ENCODE measurements at places on chromosomes 12 and 14. TPM values are rescaled to one million over a fixed set of nuclear protein-coding genes. Genes with fewer than 3 reads are reported as not detected.

DNA sequence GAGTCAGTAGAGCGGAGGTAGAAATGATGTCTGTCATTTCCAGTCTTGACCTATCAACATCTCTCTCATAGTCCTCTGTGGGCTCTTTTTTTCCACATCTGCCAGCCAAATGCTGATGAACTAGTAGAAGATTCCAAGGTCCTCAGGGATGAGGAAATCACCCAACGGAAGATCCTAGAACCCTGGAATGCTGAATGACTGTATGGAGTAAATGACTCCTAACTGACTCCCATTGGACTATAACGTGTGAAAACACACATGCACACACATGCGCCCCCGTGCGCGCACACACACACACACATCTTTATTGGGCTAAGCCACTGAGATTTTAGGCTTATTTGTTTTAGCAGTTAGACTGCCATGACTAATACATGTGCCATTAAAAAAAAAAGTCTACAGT lies 159.2 kb downstream of the MYRFL start:
- H3K4me1 ChIP-seq = no peaks in the 10 kb centered on the region
- peaks cover 4% of the 10 kb centered on the region for H3K36me3 ChIP-seq
- H3K27me3 ChIP-seq = no peaks in the 10 kb centered on the region

Gene BICDL1
- 23.1 TPM for total RNA-seq

Gene EIF2B2
- total RNA-seq = 50.7 TPM

DNA sequence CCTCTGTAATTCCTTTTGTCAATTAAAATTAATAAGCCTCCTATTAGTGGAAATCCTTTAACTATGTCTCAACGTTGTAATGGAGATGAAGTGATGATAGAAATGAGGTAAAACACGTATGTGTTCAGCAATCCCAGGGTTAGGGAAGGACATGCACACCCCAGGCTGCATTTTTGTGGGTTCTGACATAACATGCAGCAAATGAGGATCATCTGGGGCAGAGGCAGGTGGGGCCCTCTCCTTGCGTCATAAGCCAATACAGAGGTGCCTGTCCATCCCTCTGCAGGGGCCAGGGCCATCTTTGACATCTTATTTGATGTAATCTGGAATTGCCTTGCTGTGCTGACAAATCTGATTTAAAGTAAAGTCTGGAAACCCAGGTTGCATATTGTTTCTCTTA lies 73.2 kb downstream of the MYRFL start:
- no peak overlapping the region for H3K4me3 ChIP-seq
- H3K36me3 ChIP-seq = no peaks in the 10 kb centered on the region
- no peak for DNase-seq
- peaks cover 69% of the 10 kb centered on the region for H3K4me1 ChIP-seq
- no peaks in the 10 kb centered on the region for H3K27me3 ChIP-seq
- peak overlapping the region; percentile 32 for H3K27ac ChIP-seq

DNA sequence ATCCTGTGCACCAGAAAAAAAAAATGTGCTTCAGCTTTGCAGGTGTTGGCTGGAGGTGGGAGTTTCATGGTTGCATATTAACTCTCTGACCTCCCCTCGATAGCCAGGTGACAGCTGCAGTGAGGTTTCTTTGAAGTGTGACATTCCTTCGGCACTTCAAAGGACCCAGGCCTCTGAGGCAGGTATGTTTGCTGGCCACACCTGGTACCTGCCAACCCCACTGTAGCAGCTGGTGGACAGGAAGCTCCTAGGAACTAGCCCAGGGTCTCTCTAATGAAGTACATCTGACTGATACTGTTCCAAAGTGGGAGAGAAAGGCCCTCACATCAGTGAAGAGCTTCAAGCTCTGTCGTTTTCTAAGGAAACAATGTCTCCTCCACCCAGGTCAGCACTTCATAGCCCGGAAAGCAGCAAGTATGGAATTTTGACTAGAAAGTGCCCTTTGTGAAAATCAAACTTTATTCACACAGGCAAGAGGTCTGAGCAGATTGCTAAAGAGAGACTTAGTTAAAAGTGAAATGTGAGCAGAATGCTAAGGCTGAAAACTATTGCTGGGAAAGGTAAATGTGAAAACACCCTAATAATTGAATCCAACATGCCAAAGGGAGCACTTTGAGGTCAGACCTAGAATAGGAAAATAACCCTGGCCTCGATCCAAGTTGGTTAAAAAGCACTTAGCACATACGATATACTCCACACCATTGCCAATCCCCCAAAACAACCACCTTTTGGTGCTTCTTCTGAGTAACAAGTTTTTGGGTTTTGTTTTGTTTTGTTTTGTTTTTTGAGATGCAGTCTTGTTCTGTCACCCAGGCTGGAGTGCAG lies 71.3 kb downstream of the PHLDA1 start:
- peaks cover 64% of the 10 kb centered on the region for H3K4me1 ChIP-seq
- peak overlapping the region; percentile 96 for H3K27ac ChIP-seq
- peak; percentile 77 for DNase-seq
- H3K36me3 ChIP-seq = no peaks in the 10 kb centered on the region

- H3K36me3 ChIP-seq = peaks cover 14% of the 10 kb centered on the region
- no peak for DNase-seq
- H3K27ac ChIP-seq = no peak overlapping the region
- H3K4me3 ChIP-seq = no peak overlapping the region
These were observed 15.7 kb downstream of the SGPP1 start for GRCh38 chr14:63712123-63712522.

DNA sequence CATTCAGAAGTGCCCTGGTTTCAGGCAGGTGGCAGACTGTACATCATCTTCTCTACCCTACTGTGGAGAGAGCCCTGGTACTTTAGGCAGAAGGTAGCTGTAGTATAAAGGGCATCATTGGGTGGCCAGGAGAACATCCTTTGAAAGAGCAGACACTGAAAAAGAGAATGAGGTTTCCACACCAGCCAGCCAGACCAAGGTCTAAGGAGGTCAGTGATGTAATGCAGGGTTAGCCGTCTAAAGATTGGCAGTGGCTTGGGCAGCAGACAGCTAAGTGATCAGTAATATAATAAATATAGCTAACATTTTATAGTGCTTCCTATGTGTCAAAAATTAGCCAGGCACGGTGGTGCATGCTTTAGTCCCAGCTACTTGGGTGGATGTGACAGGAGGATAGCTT lies 12.0 kb downstream of the ZBTB25 start:
- H3K4me3 ChIP-seq = no peak overlapping the region
- no peaks in the 10 kb centered on the region for H3K4me1 ChIP-seq
- no peaks in the 10 kb centered on the region for H3K27me3 ChIP-seq
- peaks cover 32% of the 10 kb centered on the region for H3K36me3 ChIP-seq
- H3K27ac ChIP-seq = no peak overlapping the region

- DNase-seq = no peak
- H3K4me1 ChIP-seq = peaks cover 15% of the 10 kb centered on the region
- peaks cover 19% of the 10 kb centered on the region for H3K36me3 ChIP-seq
These were observed 108.9 kb upstream of the FGD4 start for GRCh38 chr12:32290411-32290810.

Gene GUCY2C
- total RNA-seq = 3.4 TPM

Gene LUM
- 0.28 TPM for total RNA-seq

GRCh38 chr14:76007379-76007778 lies 21.8 kb downstream of the IFT43 start:
- H3K4me3 ChIP-seq = no peak overlapping the region
- no peak for DNase-seq
- H3K4me1 ChIP-seq = peaks cover 10% of the 10 kb centered on the region
- peaks cover 35% of the 10 kb centered on the region for H3K36me3 ChIP-seq

Gene RBP5
- 5.4 TPM for total RNA-seq

- no peak overlapping the region for H3K4me3 ChIP-seq
- H3K4me1 ChIP-seq = peaks cover 2% of the 10 kb centered on the region
- H3K27me3 ChIP-seq = peaks cover 5% of the 10 kb centered on the region
- no peaks in the 10 kb centered on the region for H3K36me3 ChIP-seq
- no peak for DNase-seq
These were observed 15.7 kb downstream of the HNF1A start for GRCh38 chr12:120994059-120994458.

DNA sequence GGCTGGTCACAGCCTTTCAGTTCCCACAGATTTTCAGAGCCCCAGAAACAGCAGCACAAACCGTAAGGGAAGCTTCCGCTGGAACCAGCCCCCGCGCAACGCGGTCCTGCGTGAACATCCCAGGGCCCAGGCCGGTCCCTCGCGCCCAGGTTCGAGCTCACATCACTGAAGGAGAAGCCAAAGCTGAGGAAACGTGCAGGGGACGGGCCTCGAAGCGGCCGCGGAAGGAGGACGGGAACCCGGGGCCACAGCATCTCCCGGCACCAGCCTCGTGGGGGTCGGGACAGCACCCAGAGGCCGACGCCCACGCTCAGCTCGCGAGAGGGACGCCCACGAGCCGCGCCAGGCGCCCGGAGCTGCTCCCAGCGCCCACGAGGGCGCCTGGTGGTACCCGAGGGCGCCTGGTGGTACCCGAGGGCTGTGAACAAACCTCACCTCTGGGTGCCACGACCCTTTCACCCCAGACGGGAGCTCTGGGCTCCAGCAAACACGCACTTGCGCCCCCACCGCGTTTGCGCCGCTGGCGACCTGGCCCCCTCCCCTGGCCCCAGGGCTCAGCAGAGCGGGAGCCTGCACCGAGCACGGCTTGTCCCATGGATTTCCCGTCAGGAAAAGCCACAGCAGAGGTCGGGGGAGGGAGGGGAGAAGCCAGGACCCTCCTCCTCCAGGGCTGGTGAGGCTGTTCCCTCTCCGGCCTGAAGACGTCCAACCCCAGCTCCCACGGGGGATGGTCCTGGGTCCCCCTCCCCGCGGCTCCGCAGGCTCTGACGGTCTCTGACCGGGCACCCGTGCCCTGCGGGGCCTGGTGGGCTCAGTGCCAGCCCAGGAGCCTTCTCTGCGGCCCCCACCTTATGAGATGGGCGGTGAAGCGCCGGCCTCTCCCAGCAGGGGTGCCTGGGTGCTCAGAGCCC lies 6.9 kb downstream of the LRCOL1 start:
- no peaks in the 10 kb centered on the region for H3K36me3 ChIP-seq
- H3K4me3 ChIP-seq = no peak overlapping the region
- H3K27ac ChIP-seq = no peak overlapping the region
- H3K4me1 ChIP-seq = peaks cover 14% of the 10 kb centered on the region
- DNase-seq = no peak

GRCh38 chr12:1716911-1717310 lies 26.0 kb downstream of the ADIPOR2 start:
- H3K36me3 ChIP-seq = peaks cover 47% of the 10 kb centered on the region
- no peaks in the 10 kb centered on the region for H3K27me3 ChIP-seq
- H3K4me3 ChIP-seq = no peak overlapping the region
- peaks cover 11% of the 10 kb centered on the region for H3K4me1 ChIP-seq
- DNase-seq = no peak

DNA sequence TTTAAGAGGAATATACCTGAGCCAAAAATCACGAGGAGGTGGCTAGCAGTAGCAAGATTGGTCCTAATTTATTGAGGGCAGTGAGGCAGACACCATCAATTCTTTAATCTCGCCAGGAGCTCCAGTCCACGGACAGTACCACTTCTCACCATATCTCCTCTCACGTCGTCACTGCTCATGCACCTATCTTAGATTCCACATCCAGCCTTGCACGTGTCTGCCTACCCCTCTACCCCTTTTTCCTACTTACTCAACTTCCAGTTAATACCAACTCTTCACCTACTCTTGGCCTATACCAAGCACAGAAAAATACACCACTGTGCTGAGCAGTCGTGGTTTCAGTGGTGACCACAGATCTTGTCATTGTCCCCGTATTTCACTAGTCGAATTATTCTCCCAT lies 246.1 kb downstream of the DPF3 start:
- H3K36me3 ChIP-seq = no peaks in the 10 kb centered on the region
- H3K4me1 ChIP-seq = peaks cover 15% of the 10 kb centered on the region
- no peak overlapping the region for H3K27ac ChIP-seq
- no peaks in the 10 kb centered on the region for H3K27me3 ChIP-seq
- DNase-seq = no peak

DNA sequence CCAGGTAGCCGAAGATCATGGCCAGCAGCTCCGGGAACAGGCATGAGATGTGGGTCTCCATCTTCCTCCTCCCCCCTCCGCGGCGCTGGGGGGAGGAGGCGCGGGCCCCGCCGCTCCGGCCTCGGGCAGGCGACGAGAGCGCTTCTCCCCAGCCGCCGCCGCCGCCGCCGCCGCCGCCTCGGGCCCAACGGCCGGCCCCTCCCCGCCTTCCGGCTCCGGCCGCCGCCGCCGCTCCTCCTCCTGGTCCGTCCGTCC lies 448 bp downstream of the FBXL14 start:
- no peak overlapping the region for H3K27ac ChIP-seq
- H3K27me3 ChIP-seq = peaks cover 60% of the 10 kb centered on the region
- peak overlapping the region; percentile 86 for H3K4me3 ChIP-seq

DNA sequence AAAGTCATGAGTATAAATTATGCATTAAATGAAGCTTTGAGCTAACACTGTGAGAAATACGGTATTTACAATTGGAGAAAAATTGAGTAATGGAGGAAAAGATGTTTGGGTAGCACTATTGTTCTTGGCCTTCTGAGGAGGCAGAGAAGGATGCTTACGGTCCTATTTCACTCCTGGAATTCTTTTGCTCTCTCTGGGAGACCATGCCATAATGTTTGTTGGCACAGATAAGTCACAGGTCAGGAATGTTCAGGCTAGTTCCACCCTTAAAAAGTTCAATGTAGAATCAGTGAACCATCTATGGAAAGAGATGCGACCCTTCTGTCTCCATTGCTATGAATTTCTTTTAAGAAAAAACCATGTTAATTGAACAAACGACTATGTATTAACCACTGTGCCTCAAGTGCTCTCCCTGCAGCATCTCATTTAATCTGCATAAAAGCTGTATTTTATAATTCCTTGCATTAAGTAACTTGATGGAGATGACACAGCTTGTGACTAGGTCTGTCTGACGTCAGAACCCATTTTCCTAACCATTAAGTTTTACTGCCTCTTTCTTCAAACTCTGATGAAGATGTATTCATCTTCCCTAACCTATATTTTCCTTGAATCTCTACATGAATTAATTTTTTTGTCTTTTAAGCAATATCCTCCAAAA lies 9.5 kb downstream of the BATF start:
- no peaks in the 10 kb centered on the region for H3K4me1 ChIP-seq
- no peak overlapping the region for H3K27ac ChIP-seq
- no peak for DNase-seq
- no peaks in the 10 kb centered on the region for H3K27me3 ChIP-seq

- H3K4me3 ChIP-seq = no peak overlapping the region
- no peaks in the 10 kb centered on the region for H3K27me3 ChIP-seq
- DNase-seq = no peak
- peak overlapping the region; percentile 80 for H3K27ac ChIP-seq
- H3K4me1 ChIP-seq = peaks cover 71% of the 10 kb centered on the region
These were observed 116.9 kb downstream of the PPHLN1 start for GRCh38 chr12:42442888-42443287.

DNA sequence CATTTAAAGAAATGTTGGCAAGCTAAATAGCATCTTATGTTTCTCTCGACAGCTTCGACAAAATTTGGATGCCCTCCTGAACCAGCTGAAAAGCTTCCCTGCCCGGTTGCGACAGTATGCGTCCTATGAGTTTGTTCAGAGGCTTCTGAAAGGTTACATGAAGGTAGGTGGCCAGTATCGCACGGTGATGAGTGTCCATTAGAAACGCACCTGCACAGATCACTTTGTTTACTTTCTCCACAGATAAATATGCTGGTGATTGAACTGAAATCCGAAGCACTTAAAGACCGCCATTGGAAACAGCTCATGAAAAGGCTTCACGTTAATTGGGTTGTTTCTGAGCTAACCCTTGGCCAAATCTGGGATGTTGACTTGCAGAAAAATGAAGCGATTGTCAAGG lies 36.5 kb downstream of the DYNC1H1 start:
- DNase-seq = no peak
- no peaks in the 10 kb centered on the region for H3K4me1 ChIP-seq
- no peak overlapping the region for H3K27ac ChIP-seq
- no peaks in the 10 kb centered on the region for H3K27me3 ChIP-seq
- peaks cover 82% of the 10 kb centered on the region for H3K36me3 ChIP-seq
- H3K4me3 ChIP-seq = no peak overlapping the region

GRCh38 chr14:68979722-68980451 lies 785 bp upstream of the ACTN1 start:
- peak overlapping the region; percentile 99 for H3K27ac ChIP-seq
- H3K4me3 ChIP-seq = peak overlapping the region; percentile 90
- peaks cover 5% of the 10 kb centered on the region for H3K36me3 ChIP-seq
- H3K27me3 ChIP-seq = peaks cover 7% of the 10 kb centered on the region
- peaks cover 47% of the 10 kb centered on the region for H3K4me1 ChIP-seq
- peak; percentile 59 for DNase-seq

Measured in WTC11 (cell line).